AG08395 (cell line): ENCODE measurements at places on chromosomes 5 and 9.

DNA sequence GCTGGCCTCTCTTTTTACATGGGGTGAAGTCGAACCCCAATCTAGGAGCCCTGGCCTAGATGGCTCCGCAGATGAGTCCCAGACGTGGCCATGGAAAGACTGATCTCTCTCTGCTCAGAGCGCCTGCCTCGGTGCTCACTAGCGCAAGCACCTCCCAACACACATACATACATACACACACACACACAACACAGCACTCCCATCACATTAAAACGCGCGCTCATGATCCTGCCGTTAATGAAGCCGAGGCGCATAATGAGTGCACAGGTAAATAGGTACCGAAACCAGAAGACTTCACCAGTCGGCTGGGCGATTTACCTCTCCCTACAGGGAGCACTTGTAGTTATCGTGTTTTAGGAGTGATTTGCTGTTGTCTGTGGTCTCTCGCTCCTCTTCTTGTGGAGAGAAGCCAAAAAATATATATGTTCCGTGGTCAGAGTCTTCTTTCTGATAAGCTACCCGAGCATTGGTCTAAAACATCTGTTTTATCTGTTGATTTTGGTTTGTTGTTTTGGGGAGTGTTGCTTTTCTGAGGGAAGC lies 207.7 kb downstream of the MEF2C start:
- no peak for DNase-seq

DNA sequence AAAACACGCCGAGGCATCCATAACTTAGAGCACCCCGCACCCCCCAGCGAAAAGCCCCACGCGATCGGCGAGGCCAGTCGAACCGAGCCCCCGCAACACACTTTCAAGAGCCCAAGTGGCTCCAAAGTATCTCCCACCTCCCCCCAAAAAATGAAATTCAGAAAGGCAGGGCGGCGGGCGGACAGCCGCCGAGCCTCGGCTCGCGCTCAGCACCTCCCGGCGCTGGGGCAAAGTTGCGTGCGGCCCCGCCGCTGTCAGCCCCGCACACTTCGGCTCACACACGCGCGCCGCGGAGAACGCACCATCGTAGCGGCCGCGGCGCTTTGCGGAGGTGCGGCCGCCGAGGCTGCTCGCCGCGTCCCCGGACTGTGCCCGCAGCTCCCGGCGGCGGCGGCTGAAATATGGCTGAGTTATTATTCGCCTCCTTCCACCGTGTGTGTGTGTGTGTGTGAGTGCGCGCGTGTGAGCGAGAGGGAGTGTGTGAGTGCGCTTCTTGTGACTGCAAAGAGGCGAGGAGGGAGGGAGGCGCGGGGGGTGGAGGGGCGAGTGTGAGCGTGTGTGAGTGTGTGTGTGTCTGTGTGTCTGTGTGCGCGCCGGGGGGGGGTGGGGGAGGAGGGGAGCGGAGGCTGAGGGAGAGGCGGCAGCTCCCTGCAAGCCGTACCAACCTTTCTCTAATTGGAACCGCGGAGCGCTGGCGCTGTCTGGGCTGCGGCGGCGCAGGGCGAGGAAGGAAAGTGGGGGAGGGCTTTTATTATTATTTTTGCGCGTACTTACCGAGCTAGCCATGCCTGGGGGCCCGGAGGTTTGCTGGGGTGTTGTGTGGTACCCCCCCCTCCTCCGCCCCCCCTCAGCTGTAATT lies 599 bp downstream of the MLLT3 start:
- peak; percentile 51 for DNase-seq

DNA sequence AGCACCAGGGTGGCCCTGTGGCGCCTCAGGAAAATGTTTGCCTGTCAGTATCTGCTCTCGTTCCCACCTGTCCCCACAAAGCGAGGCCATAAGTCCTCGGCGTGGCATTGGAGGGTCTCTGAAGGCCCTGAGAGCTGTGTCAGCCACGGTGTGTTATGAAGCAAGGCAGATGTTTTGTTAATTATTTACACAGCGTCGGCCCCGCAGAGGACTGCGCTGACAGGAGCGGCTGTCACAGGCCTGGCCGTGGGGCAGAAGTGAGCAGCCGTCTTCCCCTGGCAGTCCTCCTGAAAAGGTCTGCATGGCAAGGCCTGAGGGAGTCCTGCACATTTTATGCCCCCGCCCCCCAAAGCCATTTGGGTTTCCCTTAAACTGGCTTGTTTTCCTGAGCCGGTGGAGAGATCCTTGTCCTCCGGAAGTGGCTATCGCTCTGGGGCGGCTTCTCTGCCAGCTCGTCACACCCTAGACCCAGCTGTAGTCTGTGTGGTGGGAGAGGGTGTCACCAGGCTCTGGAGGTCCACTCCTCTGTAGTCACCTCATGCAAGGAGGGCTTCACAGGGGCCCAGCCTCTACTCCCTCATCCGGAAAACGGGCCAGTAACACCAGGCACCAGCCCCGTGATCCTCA lies 6.2 kb downstream of the NEK6 start:
- no peak for DNase-seq

DNA sequence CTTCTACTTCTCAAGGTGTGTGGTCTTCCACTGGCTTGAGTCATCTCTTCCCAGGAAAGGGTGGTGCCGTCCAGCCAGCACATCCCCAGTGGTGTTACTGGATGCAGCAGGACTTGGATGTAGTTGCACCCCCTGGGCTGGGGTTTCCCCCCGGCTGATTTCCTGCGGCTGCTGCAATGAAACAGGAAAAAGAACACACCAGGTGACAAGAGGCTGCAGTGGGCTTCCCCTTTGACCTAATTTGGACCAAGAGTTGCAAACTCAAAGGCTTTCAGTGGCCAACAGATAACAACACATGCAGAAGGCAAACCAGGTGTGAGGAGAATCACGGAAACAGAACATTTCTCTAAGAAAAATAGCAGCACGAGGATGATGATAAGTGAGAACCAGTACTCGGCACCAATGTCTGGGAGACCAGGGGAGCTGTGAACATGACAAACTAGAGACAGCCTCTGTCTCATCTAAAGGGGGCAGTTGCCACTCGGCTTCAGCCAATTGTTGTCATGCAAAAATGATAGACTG lies 83.7 kb downstream of the PDE6A start:
- no peak for DNase-seq

DNA sequence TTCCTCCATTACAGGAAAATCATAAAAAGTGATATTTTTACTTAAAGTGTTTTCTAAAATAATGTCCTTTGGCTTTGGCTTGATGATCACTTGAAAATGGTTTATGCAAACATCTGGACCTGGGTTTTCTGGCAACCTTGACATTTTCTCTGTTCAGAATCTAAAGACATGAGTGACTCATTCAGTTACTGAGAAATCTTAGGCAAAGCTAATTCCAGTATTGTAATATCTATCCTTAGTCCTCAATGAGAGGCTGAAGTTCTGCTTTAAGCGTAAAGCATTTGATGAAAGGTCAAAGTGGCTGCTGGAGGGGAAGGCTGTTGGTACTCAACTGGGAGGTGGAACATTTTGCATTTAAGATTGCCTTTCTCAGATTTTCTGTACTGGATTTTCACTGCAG lies 2.3 kb downstream of the MAN2A1 start:
- peak; percentile 34 for DNase-seq

DNA sequence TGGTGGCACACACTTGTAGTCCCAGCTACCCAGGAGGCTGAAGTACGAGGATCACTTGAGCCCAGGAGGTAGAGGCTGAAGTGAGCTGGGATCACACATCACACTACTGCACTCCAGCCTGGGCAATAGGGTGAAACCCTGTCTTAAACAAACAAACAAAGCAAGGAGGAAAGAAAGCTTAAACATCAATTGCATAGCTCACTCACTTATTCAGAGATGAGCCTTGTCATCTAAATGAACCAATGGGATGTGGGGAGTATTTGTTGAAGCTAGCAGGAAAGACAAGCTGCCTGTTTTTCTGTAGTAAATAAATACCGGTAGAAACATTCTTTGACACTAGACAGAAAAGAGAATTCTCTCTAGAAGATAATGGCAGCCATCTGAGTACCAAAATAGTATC lies 161.0 kb upstream of the SLC12A2 start:
- DNase-seq, result no peak

DNA sequence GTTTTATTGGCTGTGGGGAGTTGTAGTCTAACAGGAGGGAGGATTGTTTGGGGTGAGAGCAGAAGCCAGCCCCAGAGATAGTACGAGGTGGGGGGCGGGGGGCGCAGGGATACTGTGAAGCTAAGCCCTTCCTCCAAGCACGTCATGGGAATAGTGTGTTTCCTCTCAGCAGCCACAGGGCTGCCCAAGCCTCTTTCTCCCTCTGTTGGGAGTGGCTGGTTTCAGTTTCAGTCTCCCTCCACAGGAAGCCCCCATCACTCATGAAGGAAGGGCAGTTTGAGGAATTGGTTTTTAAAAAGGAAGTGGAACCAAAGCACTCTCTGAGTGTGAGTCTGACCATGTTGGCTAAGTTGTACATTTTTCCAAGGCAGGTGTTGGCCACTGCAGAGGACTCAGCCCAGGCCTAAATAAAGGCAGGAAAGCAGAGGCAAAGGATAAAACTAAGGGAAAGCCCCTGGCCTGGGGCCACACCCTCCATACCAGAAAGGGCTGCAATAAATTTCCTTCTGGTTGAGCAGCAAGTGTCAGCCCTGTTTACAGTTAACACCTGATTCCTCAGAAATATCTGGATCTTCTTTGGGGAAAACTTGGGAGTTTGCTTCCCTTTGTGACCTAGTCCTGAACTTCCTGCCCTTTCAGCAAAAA lies 3.2 kb downstream of the RAB24 start:
- peak; percentile 55 for DNase-seq
